ENCODE measurements at places on chromosomes 1 and 21.

GRCh38 chr1:52477876-52478275 lies 73.5 kb downstream of the PRPF38A start:
- no peak for DNase-seq

DNA sequence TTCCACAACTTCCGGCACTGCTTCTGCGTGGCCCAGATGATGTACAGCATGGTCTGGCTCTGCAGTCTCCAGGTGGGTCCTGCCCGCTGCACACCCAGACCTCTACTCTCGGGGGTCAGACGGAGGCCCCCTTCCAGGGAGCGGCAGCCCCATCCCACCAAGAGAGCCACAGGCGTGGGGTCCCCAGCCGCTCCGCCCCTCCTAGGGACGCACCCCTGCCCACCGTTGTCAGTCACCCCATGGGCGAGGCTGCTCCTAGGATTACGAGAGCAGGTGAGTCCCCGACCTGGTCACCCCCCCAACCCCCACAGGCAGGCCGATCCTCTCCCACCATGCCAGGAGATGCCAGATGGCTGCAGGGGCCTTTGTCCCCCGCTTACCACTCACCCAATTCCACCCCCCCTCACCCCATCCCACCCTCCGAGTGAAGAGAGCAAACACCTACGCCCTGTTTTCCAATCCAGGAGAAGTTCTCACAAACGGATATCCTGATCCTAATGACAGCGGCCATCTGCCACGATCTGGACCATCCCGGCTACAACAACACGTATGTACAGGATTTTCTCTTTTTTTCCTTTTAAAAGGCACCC lies 107.0 kb downstream of the PDE9A start:
- no peak for DNase-seq

GRCh38 chr1:145545055-145545454 lies 62.7 kb upstream of the GPR89A start:
- no peak for DNase-seq

DNA sequence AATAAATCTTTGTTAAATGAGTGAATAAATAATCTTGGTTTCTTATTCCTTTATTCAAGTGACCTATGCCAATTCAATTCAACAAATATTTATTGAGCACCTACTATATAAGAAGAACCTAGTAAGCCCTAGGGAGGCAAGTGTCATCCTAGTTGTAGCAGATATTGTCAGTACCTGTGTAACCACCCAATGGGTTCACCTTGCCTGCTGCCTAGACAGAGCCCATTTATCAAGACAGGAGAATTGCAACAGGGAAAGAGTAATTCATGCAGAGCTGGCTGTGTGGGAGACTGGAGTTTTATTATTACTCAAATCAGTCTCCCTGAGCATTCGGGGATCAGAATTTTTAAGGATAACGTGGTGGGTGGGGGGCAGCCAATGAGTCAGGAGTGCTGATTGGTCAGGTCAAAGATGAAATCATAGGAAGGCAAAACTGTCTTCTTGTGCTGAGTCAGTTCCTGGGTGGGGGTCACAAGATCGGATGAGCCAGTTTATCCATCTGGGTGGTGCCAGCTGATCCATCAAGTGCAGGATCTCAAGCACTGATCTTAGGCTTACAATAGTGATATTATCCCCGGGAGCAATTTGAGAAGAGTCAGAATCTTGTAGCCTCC lies 53.8 kb upstream of the KCNA3 start:
- DNase-seq, result no peak

DNA sequence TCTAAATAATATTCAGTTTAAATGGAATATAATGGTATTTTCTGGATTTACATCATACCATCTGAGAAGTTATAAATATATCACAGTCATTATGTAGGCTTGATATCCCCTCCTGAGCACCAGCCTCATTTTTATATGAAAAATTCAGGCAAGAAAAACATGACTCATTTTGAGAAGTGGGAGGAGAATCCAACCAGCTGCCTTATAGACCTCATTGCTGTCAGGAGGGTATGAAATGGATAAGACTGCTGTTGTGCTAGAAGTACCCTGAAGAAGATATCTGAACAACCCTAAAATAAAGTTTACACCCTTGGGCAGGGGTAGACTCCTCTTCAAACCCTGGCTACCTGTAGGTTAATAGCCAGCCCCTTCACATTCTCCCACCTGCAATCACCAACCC lies 8.8 kb downstream of the GIPC2 start:
- DNase-seq, result no peak

GRCh38 chr21:33643658-33644311 lies 1.5 kb downstream of the ITSN1 start:
- DNase-seq, result no peak

GRCh38 chr1:154657556-154657955 lies 49.6 kb upstream of the ADAR start:
- DNase-seq, result no peak

GRCh38 chr1:217747156-217747769 lies 116.1 kb downstream of the SPATA17 start:
- DNase-seq, result no peak

DNA sequence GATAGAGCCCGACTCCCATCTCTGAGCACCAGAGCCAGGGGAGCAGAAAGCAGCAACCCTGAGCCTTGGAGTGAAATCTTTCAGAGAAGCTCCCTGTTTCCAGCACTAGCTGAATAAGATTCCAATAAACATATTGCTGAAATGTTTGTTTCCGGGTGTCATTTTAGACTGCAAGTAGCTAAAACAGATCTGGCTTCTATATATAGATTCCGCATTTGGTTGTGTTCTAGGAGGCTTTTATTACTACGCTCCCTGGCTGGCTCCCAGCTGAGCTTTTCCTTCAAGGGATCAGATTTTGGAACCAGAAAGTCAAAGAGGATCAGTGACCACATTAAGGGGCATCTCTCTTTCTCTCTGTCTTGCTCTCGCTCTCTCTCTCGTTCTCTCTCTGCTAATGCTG lies 88.2 kb downstream of the PAPPA2 start:
- no peak for DNase-seq

- no peak for DNase-seq
Observed at GRCh38 chr1:25758466-25759070, 41.4 kb upstream of the SELENON start.

GRCh38 chr1:76933847-76934815 lies 66.9 kb downstream of the ST6GALNAC5 start:
- no peak for DNase-seq

DNA sequence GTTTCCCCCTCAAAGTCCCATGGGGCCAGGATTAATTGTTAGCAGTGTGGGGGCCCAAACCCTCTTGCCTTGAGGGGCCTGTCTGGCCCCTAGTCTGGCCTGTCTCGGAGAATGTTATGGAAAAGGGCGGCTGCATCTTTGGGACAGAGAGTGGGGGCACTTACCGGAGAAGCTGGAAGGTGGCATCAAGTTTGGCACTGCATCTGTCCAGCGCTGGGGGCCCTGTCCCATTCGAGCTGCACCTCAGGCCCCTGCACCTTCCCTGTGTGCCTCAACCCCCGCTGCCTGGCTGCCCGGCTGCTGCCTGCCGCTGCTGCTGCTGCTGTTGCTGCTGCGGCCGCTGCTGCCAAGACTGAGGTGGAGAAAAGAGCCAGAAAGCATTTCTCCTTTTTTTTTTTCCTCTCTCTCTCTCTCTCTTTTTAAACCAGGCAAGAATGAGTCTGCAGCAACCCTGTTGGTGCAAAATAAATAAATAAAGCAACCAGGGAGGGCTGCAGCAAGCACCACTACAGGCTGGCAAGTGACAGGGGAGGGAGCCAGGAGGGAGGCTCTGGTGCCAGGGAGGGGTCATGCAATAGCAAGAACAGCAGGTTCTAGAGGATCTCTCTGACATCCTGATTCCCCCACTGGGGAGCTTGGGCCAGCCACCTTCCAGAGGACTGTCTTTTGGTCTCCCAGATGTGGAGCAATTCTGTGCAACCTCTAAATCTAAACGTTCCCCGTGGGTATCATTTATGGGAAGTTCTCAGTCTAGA lies at the start of gene LINGO4:
TSS of gene LINGO4 (minus strand) at position 354 of the 755 bp plus-strand sequence. CDS start 2,715 bp downstream, outside the sequence.
- no peak for DNase-seq

DNA sequence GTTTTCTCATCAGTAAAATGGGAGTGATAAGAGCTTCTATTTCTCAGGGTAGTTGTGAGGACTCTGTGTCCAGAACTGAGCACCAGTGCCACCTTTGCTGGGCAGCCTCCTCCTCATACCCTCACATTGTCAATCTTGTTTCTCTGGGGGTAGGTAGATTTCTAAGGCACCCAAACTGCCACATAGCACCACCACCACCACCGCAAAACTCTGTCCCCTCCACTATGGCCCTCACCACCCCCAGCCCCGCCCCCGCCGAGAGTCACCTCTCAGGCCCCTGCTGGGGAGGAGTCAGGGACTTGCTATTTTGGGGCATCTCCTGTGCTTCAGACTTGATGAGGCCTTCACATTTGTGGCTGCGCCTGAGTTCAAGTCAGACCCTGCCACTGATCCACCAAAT lies 549.2 kb downstream of the PTPRU start:
- DNase-seq, result no peak

- no peak for DNase-seq
Observed at GRCh38 chr1:50667272-50667671, 244.0 kb upstream of the DMRTA2 start.

GRCh38 chr1:46425726-46426125 lies 31.6 kb downstream of the FAAH start:
- DNase-seq, result no peak

DNA sequence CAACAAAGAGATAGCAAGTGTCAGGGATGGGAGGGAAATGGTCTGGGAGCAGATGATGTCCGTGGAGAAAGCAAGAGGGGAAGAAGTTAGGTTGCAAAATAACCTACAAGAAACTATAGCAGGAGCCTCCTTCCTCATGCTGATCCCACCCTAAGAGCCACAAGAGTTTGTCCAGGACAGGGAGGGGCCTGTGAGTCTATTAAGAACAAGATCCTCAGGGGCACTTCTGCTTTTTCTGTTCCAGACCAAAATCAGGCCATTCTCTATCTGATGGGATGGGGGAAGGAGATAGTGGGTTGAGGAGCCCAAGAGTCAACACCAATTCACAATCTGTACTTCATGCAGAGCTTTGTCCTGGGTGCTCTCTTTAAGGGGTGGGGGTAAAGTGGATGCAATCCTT lies 7.7 kb upstream of the ATP1A4 start:
- DNase-seq, result no peak

GRCh38 chr21:15063081-15063813 lies 1.6 kb downstream of the NRIP1 start:
- DNase-seq, result peak; percentile 6

GRCh38 chr1:156523801-156524480 lies 23.4 kb upstream of the MEF2D start:
- no peak for DNase-seq
